Left ventricle myocardium superior (tissue), 1 donor: ENCODE measurements at places on chromosomes 7 and 10.

DNA sequence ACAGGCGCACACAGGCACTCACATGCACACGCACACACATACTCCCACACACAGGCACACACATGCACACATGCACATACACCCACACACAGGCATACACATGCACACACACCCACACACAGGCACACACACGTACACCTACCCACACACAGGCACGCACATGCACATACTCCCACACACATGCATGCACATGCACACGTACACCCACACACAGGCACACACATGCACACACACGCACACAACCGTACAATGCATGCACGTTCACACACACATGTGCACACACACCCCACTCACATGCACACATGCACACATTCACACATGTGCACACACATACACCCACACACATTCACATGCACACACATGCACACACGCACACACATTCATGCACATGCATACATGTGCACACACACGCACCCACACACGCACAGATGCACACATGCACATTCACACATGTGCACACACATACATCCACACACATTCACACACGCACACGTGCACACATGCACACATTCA is 59.3 kb downstream of the MKI67 start:
- DNase-seq = no peak

GRCh38 chr7:143877098-143877497 is 24.9 kb downstream of the TCAF1 start:
- DNase-seq = no peak

GRCh38 chr7:71553306-71553705 is 421.4 kb downstream of the GALNT17 start:
- DNase-seq = no peak

- DNase-seq = no peak
Measured at GRCh38 chr7:78301407-78301806, 502.8 kb downstream of the PHTF2 start.

DNA sequence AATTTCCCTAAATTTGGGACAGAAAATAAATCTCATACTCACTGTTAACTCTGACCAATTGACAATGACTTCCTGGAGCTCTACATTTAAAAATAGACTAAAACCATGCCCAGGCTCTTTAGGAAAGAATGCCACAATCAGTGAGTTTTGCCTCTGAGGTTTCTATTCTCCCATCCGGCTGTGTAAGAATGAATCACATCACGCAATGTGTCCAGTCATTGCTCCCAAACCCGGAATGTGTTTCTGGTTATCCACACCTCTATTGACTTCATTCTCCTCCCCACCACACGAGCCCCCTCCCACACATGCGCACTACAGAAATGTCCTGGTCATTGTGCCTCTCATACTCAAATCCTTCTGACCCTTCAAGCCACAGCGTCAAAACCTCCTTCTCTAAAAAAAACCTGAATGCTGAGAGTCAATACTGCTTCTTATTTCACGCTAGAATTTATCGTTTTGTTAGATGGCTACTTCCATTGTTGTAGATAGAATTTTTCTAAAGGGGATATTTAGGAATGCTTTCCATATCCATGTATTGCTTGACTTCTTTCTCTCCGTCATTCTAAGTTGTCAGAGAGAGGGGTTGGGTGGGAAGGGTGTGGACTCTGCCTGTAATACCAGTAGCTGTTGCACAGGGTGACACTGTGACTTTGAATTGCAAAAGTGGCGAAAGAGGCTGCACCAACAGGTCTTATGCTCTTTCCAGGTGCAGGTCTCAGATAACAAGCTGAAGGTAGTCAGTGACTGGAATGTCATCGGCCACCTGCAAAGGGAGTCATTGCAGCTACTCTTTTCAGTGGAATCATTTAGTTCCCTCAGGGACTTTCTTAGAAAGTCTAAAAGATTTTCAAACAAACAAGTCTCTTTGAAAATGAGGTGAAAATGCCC is 356.6 kb downstream of the PAXIP1 start:
- no peak for DNase-seq

- no peak for DNase-seq
Measured at GRCh38 chr7:155234950-155235789, 62.5 kb upstream of the INSIG1 start.

- DNase-seq = no peak
Measured at GRCh38 chr7:17598846-17599245, 300.4 kb downstream of the AHR start.

DNA sequence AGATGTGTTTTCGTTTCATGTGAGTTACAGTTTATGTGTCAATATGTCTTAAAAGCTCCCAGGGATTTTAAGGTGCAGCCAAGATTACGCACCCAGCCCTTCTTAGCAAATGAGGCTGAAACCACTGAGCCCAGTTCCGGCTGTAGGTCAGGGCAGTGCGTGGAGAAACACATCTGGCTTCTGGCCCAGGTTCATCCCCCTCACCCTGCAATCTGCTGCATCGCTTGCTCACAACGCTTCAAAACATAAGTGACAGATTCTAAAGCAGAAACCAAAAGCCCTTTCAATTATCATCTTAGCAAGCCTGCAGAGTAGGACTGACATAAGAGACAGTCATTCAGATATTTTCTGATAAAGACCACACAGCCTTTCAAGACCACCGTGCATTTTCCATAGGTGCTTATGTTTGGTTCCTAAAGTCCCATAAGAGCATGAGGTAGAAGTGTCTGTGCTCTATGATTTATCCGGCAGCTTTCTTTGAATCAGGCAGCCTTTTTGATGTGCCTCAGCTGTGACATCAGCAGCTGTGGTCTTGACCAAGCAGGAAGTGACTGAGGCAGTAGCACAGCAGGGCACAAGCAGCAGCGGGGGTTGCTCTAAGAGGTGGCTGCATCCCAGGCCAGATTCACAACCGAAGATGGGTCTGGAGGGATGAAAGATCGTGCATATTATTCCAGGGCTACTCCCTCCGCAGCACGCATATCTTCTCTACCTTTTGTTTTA is 72.1 kb upstream of the LYZL2 start:
- no peak for DNase-seq

GRCh38 chr7:17822547-17823173 is 117.6 kb downstream of the SNX13 start:
- no peak for DNase-seq

DNA sequence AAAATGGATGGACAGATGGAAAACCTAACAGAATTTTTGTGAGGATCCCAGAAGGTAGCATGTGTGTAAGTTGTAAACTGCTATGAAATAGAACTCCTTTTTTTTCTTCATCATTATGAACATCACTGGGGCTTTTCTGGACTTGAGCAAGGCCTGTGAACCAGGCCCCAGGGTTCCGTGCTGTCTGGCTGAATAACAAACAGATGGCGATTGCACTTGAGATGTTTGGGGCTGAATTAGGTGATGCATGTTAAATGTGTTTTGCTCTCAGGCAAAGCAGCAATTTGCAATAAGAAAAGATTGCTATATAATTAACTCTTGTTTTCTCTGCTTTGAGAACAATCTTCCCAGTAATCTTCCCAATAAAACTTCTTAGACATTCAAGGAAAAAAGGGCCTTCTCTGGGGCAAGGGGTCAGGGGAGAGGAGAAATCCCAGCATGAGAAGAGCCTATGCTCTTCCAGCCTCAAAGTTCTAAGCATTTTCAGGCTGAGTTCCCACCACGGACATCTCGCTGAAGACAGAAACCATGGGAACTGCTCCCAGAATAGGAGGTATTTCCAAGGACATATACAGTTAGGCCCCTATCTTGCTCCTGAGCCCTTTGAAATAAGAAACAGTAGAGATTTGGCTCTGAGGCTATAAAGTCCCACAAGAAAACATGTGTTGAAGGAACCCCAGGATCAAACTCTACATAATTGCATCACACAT is 98.7 kb downstream of the ITIH5 start:
- DNase-seq = no peak

DNA sequence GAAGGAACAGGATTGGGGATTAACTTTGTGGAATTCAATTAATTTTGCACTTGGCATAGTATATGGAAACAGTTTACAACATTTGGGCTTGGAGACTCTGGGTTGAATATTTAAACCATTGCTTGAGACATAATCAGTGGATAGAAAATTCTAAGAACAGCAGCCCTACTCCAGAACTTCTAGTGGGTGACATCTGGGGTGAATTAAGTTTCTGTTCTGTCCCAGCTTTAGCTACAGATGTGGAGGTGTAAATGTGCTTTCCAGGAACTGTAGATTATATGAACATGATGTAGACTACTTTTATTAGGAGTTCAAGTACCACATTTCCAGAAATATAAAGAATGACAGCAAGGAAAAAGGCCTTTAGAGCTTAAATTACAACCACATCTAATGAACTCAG is 51.9 kb upstream of the SKAP2 start:
- DNase-seq = no peak
